ENCODE measurements at places on chromosomes 7 and 10.

DNA sequence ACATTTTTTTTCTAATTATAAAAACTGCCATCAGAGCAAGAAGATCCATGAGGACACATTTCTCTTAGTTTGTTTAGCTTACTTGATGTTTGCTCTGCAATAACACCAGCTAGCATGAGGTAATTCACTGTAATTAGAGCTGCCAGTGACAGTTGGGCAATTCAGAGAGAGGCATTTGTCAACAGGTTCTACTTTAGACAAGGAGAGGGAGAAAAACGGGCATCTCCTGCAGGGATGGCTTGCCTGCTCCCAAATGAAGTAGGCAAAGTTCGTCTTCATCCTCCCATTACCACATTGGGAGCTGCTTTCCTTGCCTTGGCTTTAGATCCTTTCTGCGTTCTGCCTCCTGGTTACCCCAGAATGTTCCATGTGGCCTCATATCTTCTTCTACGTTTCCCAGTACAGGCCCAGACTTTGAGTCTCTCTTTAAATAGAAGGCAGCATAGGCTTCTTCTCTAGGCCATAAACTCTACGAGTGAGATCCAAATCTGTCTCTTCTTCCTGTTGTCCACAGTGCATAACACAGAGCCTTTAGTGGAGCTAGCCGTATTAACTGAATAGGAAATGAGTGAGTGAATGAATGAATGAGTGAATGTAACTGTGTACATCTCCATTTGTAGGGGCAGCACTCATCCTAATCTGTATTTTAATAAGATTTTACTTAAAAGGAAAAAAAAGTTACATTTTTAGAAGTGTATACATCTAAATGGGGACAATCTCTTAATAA is 21.2 kb downstream of the ASB15 start:
- no peak for DNase-seq

- DNase-seq: no peak
These were observed 51.1 kb downstream of the HYCC1 start for GRCh38 chr7:22962775-22963350.

DNA sequence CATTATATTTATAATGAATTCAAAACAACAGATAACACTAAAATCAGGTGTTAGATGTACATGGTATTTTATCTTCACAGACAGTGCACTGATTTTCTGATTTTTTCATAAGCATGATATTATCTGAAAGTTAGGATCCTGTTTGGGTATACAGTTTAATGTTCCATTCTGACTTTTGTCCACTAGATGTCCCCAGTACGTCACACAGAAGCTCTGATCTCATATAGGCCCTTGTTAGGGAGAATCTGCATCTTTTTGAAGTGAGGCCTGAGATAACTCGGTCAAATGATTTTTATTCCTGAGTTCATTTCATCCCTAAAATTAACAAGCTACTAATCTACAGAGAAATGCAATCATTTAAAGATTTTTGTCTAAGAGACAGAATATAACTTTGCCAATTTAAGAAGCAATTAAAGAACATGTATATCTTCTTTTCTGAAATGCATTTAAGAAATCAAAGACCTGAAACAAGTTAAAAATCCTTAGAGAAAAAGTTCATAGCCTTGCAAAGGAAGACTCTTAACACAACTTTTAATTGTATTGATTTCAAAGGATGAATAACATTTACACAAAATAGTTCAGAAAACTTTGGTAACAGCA is 72.0 kb upstream of the TES start:
- no peak for DNase-seq

GRCh38 chr10:1536341-1536740 is 201.0 kb downstream of the ADARB2 start:
- DNase-seq: no peak

GRCh38 chr7:133076142-133076541 is 5.7 kb downstream of the CHCHD3 start:
- DNase-seq: no peak

DNA sequence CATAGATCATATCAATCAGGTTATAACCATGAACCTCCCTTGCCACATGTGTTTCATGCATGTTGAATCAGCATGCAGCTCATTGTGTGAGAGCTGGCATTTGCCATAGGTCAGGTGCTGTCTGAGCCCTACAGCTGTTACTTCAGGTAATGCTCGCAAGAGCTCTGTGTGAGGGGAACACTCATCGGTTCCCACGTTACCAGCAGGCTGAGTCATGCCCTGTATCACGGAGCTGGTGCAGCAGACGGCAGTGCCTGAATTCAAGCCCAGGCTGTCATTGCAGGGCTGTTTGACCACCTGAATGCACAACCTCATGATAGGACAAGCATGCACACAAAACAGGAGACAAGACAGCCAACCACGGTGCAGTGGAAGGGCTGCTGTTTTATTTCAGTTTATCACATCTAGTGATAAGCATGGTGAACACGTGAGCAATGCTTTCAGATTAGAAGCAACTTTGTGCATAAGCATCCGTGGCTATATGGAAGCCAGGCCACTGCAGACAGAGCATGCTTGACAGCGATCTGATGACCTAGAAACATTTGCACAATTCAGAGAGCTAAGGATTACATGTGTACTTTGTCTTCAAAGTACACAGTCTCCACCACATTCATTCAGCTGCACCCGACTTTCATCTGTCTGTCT is 56.4 kb upstream of the PFKP start:
- DNase-seq: no peak

Data from stimulated activated CD4-positive, alpha-beta T cell treated with anti-CD3 and anti-CD28 coated beads, Interleukin-4, amount 100 ng/mL, for 48 hours (primary cell).